Right lung (tissue), 10 donors: ENCODE measurements at places on chromosomes 4 and X. TPM values are rescaled to one million over a fixed set of nuclear protein-coding genes. Genes with fewer than 3 reads are reported as not detected.

RASGEF1B gene
- 7.0 TPM for polyA plus RNA-seq

MAOB gene
- polyA plus RNA-seq = 12.8 TPM

BTK gene
- 3.7 TPM for polyA plus RNA-seq

VCX3A gene
- not detected for polyA plus RNA-seq

PRAF2 gene
- 40.9 TPM for polyA plus RNA-seq

SSX1 gene
- not detected for polyA plus RNA-seq

IBSP gene
- not detected for polyA plus RNA-seq

MAGEA1 gene
- polyA plus RNA-seq = not detected

SLC7A11 gene
- polyA plus RNA-seq = 0.49 TPM

SFRP2 gene
- 9.8 TPM for polyA plus RNA-seq

HOPX gene
- polyA plus RNA-seq = 39.8 TPM

ESX1 gene
- not detected for polyA plus RNA-seq

BMP3 gene
- 95.0 TPM for polyA plus RNA-seq

KIT gene
- polyA plus RNA-seq = 82.4 TPM

CFAP299 gene
- polyA plus RNA-seq = 2.5 TPM

MSANTD1 gene
- 1.00 TPM for polyA plus RNA-seq
